ENCODE measurements at places on chromosomes 1 and 21.
A peak's percentile ranks its signal among the peaks of the same experiment; 100 is the strongest.

DNA sequence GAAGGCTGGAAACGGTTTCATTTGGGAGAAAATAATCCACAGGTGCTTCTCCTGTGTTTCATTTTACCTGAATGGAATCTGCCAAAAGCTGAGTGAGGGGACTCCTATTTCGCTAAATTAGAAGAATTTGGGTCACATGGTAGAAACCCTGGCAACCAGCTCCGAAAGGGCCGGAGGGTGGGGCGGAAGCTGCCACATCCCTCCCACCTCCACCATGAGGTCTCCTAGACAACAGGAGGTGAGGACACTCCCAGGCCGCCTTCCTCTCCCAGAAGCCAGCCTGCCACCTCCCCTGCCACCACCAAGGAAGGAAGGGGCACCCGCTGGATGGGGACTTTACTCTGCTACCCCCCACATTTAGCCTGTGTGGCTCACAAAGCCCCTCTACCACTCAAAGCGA lies 199.9 kb upstream of the ZC3H12A start:
- DNase-seq = no peak

- DNase-seq = no peak
These were observed 19.4 kb downstream of the ABCG1 start for GRCh38 chr21:42238185-42238934.

DNA sequence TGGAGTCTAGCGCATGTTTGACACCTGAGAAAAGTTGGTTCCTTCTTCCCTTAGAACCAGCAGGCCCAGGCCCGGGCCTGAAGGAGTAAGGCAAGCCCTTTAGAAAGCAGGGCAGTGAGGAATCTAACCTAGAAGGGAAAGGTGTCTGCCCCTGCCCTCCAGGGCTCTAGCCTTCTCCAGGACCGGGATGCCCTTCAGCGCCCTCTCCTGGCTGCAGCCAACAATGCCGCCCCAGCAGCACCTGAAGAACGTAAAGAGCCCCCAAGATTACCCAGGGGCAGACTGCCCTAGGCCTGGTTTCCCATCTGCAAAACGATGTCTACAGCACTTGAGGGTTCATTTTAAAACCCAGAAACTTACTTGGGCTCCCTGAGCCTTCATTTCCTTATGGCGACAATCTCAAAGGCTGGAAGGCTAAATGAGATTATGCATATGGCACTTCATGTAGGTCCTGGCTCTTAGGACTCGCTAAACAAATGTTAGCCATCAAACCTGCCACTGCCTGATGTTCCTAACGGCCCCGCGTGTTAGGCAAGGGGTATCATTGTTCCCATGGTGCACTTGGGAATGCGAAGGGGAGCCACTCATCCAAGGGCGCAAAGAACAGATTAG lies 106.7 kb upstream of the KLHDC7A start:
- peak; percentile 29 for DNase-seq

- DNase-seq = no peak
These were observed 86.8 kb downstream of the HLX start for GRCh38 chr1:220966041-220966440.

- no peak for DNase-seq
These were observed 19.5 kb downstream of the TSPAN2 start for GRCh38 chr1:115069659-115070308.

- DNase-seq = no peak
These were observed 45.5 kb downstream of the MAN1C1 start for GRCh38 chr1:25662061-25662460.

DNA sequence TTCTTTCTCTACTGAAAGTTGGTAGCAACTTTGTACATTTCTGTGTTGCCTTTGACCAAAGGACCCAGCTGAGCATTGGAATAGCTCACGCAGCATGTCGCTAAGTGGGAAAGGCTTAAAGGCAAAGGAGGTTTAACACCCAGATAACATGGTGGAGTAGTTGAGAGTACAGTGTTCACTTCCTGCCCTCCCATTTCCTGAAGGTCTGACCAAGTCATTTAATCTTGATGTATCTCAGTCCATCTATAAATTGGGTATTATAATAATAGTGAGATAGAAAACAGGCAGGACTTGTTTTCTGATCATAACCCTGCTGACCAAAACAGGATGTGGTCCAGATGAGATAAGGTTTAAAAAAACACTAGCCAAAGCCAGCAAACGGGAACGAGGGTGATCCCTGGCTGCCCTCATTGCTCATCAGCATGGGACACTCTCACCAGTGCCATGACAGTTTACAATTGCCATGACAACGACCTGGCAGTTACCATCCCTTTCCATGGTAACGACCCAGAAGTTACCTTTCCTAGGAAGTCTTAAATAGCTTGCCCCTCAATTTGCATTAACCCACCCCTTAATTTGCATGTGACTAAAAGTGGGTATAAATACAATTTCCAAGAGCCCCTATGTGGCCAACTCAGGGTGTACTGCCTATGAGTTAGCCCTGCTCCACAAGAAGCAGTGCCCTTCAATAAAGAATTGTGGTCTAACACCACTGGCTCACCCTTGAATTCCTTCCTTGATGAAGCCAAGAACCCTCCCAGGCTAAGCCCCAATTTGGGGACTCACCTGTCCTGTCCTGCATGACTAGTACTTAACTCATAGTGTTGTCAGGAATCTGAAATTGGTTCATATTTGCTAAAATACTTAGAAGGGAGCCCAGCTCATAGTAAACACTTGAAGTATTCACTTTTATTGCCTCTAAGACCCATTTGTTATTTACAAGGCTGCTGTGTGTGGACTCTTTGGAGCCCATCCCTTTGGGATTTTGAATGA lies 28.4 kb upstream of the FHAD1 start:
- DNase-seq = no peak

- no peak for DNase-seq
These were observed 38.3 kb downstream of the IFI44 start for GRCh38 chr1:78687914-78688313.

DNA sequence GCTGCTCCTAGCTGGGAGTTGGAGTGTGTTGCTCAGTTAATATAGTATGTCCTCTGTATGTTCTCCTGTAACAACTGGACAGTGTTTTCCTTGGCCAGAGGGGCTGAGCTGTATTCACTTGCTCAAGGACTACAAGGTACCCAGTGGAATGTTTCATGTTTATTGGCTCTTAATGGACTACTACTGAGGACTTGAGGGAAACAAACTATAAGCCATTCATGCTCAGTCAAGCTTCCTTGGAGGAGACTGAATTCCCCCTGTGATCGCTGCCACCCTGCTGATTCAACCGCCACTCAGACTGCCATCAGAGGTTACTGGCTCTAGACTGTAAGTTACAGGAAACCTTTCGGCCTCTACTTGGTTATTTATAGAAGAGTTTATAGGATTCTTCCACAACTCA lies 166.6 kb downstream of the ZC3H11B start:
- no peak for DNase-seq

DNA sequence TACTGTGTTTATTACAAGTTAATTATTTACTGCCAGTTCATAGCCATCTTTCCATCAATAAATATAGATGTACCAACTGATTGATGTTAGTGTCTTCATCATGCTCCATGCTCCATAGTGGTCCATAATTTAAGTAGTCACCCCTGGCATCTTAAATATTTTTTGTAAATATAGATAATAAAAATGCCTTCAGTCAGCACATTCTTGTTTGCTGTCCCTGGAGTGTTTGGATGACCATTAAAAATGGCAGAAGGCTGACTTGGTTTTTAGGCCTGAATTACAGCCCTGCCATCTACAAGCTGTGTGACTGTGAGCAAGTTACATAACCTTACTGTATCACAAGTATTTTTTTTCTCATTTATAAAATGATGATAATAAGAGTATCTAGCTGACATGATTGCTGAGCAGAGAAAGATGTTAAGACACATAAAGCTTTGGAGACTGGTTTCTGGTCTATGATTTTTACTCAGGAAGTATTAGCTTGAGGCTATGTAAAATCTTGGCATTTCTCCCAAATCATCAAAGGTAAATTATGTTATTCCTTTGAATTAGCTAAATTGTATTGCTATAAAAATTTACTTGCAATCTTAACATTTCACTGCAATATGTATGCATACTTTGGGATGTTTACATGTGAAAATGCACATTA lies 427.2 kb downstream of the USP25 start:
- no peak for DNase-seq

- no peak for DNase-seq
These were observed 644.6 kb upstream of the TMPRSS15 start for GRCh38 chr21:19048098-19048672.
